ENCODE measurements at places on chromosomes 16 and 17. TPM values are rescaled to one million over a fixed set of nuclear protein-coding genes. Genes with fewer than 3 reads are reported as not detected.

DNA sequence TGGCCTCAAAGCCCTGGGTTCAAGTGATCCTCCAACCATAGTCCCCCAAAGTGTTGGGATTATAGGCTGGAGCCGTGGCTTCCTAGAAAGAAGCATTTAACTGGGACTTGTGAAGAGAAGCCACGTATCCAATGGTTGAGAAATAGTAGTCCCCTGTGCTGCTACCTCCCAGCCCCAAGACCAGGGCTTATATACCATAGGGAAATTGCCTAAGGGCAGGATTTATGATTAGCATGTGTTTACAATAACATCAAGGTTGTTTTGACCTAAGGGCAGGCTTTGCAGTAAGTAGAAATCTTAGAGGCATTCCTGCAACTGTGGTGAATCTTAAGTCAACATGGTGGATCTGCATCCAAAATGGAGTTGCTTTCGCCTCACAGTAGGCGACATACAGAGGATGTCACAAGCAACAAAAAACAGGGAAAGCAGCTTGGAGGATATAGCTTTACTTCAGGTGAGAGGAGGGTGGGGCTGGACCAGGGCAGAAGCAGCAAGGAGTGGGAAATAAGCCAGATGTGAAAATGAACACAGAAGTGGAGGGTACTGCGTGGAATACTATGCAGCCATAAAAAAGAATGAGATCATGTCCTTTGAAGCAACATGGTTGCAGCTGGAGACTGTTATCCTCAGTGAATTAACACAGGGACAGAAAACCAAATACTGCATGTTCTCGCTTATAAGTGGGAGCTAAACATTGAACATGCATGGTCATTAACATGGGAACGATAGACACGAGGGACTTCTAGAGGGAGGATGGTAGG, 18.7 kb upstream of the NSMCE1 start:
- no peaks in the 10 kb centered on the region for H3K4me1 ChIP-seq
- H3K27me3 ChIP-seq: no peaks in the 10 kb centered on the region
- no peak overlapping the region for H3K4me3 ChIP-seq
- no peak for DNase-seq

Gene PHF12
- 24.1 TPM for total RNA-seq

DNA sequence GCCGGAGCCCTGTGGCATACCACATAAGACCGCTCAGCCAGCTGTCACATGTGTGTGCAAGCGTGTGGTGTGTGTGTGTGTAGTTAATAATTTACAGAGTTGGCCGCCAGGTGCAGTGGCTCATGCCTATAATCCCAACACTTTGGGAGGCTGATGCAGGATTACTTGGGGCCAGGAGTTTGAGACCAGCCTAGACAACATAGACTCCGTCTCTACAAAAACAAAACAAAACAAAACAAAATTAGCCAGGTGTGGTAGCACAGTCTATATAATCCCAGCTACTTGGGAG, 20.4 kb downstream of the SOCS1 start:
- H3K4me1 ChIP-seq: peaks cover 4% of the 10 kb centered on the region
- H3K36me3 ChIP-seq: no peaks in the 10 kb centered on the region
- no peak for DNase-seq
- no peak overlapping the region for H3K4me3 ChIP-seq
- H3K27me3 ChIP-seq: no peaks in the 10 kb centered on the region

Gene XYLT1
- total RNA-seq: 7.9 TPM

- H3K27me3 ChIP-seq: no peaks in the 10 kb centered on the region
- H3K4me1 ChIP-seq: peaks cover 11% of the 10 kb centered on the region
- no peaks in the 10 kb centered on the region for H3K36me3 ChIP-seq
- no peak for DNase-seq
- no peak overlapping the region for H3K4me3 ChIP-seq
Observed at GRCh38 chr17:79082311-79083190, 7.9 kb downstream of the ENGASE start.

GRCh38 chr16:70746708-70747424, 54.1 kb downstream of the VAC14 start:
- DNase-seq: peak; percentile 74
- no peaks in the 10 kb centered on the region for H3K27me3 ChIP-seq
- no peak overlapping the region for H3K4me3 ChIP-seq
- H3K4me1 ChIP-seq: peaks cover 72% of the 10 kb centered on the region

DNA sequence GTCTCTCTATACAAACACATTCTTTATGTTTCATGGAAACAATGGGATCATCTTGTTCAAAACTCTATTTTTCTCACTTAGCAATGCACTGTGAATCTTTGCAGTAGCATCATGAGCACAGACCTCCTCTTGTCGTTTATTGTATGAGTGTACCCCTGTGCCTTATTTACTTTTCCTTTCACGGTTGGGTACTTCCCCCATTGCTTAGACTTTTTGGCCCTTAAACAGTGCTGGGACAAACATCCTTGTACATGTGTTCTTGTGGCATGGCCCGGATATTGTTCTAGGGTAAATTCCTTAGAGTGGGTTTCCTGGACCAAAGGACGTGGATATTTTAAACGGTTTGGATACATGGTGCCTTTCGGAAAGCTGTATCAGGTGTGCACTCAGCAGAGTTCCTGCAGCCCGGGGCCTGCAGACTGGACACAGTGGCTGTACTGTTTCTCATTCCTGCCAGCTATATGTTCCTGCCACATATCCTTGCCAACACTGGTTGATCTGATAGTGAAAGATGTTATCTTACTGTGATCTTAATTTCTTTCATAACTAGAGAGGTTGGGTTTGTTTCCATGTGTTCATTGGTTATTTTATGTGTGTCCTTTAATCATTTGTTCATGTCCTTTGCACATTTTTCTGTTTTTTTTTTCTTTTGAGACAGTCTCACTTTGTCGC, 111.1 kb downstream of the OR1D5 start:
- no peak for DNase-seq
- H3K27ac ChIP-seq: no peak overlapping the region
- H3K4me1 ChIP-seq: no peaks in the 10 kb centered on the region
- no peak overlapping the region for H3K4me3 ChIP-seq
- no peaks in the 10 kb centered on the region for H3K27me3 ChIP-seq

DNA sequence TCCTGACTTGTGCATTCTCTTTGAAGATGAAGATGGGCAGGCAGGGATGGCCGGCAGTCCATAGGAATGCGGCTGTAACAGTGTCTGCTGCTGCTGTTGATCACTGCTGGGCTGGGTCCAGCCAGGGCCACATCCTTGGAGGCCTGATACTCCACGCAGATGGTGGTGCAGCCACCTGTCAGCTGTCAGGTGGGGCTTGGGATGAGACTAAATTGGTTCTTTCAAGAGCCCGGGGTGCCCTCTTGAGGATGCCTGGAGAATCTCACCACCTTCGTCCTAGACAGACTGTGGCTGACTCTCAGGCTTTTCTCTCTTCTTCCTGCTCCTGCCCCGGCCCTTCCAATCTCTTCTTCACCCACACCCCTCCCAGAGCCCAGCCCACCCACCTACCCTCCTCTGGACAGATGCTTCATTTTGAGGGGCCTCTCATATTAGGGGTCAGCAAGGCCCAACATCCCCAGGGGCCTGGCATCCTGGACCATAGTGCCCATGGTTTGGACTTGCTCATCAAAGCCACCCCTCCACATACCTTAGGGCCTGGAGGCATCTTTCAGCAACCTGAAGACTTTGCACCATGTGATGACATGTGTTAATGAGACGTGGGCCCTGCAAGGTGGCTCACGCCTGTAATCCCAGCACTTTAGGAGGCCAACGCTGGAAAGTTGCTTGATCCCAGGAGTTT, 19.1 kb downstream of the OSBPL7 start:
- H3K27me3 ChIP-seq: no peaks in the 10 kb centered on the region
- DNase-seq: no peak
- no peak overlapping the region for H3K4me3 ChIP-seq
- no peaks in the 10 kb centered on the region for H3K4me1 ChIP-seq
- H3K36me3 ChIP-seq: no peaks in the 10 kb centered on the region

- H3K27me3 ChIP-seq: no peaks in the 10 kb centered on the region
- H3K4me1 ChIP-seq: no peaks in the 10 kb centered on the region
- H3K27ac ChIP-seq: no peak overlapping the region
- no peak for DNase-seq
- no peak overlapping the region for H3K4me3 ChIP-seq
Observed at GRCh38 chr17:8103549-8103948, 14.8 kb downstream of the ALOXE3 start.

Gene CCL16
- not detected for total RNA-seq

DNA sequence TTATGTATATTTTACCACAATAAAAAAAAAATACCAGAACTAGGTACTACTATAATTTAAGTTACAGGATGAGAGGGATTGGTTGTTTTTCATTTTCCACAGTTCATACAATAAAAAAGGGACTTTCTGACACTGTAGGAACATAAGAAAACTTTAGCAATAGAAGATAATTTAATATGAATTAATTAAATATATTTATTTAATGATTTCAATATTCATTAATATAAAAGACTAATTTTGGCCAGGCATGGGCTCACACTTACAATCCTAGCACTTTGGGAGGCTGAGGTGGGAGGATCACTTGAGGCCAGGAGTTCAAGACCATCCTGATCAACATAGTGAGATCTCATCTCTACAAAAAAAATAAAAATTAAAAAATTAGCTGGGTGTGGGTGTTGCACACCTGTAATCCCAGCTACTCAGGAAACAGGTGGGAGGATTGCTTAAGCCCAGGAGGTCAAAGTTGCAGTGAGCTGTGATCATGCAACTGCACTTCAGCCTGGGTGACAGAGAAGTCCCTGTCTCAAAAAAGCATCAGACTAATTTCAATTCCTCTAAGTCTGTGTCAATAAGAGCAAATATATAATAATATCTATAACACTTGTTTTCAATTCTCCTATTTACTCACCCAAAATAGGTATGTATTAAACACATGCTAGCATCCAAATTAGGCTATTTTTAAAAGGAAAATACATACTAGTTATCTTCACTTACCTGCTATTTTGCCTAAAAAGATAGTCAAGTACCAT, 79.6 kb downstream of the BRIP1 start:
- no peaks in the 10 kb centered on the region for H3K4me1 ChIP-seq
- no peak for DNase-seq
- H3K27ac ChIP-seq: no peak overlapping the region
- H3K36me3 ChIP-seq: no peaks in the 10 kb centered on the region

Gene CDRT4
- 0.66 TPM for total RNA-seq

DNA sequence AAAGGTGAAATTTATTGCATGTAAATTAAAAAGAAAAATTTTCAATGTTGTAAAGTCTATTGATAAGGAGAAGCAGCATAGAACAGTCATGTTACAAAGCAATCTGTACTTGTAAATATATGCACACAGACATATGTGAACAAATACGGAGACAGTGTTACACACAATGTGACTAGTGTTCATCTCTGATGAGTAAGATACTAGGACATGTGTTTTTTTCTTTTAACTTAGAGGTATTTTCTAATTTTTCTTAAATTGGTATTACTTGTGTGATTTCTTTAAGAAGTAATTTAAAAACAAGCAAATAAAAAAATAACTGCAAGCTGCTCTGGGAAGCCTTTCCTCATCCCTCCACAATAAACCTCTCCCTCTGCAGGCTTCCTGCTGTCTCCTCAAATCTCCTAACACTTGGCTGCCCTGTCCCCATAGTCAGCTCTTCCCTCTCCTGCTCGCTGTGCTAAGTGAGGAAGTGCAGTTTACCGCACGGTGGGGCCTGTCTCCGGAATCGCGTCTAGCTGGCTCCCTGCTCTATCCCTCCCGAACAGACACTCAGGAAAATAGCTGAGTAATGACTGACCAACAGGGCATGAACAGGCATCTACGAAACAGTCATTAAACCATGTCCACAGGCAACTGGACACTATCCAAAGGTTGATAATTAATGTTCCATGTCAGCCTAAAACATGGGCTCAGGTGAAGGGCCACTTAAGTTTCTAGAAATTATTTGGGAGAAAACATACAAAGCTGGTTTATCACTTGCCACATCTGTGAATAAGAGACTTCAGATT, 35.9 kb downstream of the CMTM4 start:
- no peak overlapping the region for H3K4me3 ChIP-seq
- peak overlapping the region; percentile 62 for H3K27ac ChIP-seq

Gene PRR35
- not detected for total RNA-seq

Gene STXBP4
- total RNA-seq: 1.4 TPM

DNA sequence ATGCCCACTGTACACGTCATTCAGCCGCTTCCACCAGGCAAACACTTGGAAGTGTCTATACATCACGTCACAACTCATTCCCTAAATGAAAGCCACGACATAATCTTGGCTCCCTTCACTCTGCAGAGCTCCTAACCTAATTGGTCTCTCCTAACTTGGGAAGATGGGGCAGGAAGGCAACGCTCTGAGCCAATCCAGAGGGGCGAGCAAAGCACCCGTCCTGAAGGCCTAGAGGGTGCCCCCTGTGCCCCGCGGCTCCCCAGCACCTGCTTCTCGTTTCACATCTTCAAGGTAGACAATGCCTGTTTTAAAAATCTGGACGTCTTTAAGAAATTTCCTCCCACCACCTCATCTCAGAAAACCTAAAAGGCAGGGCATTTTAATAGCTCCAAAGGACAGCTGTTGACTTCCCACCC, 1.0 kb downstream of the CSNK2A2 start:
- H3K27me3 ChIP-seq: no peaks in the 10 kb centered on the region
- H3K4me1 ChIP-seq: peaks cover 9% of the 10 kb centered on the region
- no peak overlapping the region for H3K27ac ChIP-seq
- peak overlapping the region; percentile 84 for H3K4me3 ChIP-seq
- DNase-seq: no peak
- H3K36me3 ChIP-seq: peaks cover 39% of the 10 kb centered on the region
